Brain (organoid and tissue), 16 donors: ENCODE measurements at places on chromosomes 13 and 19.

GRCh38 chr19:17926044-17926443 lies 6.8 kb upstream of the CCDC124 start:
- DNase-seq, result no peak

- peak; percentile 91 for DNase-seq
Measured at GRCh38 chr19:56740501-56740900, 68.9 kb upstream of the ZNF835 start.

DNA sequence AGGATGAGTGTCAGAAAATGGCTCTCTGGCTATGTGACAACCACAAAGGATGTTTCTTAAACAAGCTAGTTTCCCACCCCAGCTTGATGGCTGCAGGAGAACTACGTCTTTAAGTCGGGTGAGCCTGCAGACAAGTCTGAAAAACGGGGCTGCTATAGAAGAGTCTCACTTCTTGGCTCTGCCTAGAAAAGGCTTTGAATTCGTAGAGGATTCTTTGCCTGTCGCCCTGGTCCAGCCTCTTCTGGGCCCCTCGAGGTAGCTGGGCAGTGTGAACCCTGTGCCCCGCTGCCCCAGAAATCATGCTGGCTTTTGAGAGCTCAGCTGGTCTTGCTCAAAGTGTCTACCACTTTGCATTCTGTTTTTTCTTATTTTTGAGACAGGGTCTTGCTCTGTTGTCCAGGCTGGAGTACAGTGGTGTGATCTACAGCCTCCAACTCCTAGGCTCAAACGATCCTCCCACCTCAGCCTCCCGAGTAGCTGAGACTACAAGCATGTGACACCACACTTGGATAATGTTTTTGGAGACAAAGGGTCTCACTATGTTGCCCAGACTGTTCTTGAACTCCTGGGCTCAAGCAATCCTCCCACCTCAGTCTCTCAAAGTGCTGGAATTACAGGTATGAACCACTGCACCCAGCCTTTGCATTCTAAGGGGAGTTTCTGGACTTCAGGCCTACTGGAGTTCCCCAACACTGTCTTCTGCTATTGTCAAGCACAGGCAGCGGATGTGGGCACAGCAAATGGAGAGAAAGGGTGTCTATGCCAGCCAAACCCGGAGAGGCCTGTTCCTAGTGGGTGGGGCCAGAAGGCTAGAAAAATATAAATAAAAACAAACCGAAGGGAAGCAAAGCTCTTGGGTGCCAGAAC lies 6.5 kb downstream of the CEBPA start:
- DNase-seq, result no peak

DNA sequence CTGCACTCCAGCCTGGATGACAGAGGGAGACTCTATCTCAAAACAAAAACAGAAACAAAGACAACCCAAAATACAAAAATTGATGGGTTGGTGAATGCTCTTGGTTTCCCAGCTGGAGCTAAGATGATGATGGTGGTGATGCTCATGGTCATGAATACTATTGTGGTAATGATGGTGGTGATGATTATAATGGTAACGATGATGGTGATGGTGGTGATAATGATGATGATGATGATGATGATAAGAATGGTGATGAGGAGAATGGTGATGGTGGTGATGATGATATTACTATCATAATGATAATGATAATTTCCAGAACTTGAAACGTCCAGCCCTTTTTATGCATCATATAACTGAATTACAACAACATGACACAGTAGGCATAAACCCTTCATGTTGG lies 40.1 kb downstream of the VAV1 start:
- no peak for DNase-seq

DNA sequence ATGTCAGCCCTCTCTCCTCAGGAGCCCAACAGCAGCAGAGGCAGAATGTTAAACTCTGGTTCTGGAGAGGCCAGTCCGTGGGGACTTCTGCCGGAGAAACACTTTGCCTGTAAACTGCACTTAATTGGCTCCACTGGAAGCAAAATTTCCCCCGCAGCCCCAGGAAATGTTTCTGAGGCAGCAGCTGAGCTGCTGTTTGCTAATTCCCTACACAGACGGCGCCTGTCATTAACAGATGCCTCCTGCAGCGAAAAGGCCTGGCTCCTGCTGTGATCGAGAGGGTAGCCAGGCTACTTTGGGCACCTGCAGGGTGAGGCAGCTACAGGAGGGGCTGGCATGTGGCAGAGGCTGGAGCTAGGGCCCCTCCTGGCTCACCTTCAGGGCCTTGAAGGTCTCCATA lies 5.2 kb upstream of the TM6SF2 start:
- DNase-seq, result peak; percentile 59

DNA sequence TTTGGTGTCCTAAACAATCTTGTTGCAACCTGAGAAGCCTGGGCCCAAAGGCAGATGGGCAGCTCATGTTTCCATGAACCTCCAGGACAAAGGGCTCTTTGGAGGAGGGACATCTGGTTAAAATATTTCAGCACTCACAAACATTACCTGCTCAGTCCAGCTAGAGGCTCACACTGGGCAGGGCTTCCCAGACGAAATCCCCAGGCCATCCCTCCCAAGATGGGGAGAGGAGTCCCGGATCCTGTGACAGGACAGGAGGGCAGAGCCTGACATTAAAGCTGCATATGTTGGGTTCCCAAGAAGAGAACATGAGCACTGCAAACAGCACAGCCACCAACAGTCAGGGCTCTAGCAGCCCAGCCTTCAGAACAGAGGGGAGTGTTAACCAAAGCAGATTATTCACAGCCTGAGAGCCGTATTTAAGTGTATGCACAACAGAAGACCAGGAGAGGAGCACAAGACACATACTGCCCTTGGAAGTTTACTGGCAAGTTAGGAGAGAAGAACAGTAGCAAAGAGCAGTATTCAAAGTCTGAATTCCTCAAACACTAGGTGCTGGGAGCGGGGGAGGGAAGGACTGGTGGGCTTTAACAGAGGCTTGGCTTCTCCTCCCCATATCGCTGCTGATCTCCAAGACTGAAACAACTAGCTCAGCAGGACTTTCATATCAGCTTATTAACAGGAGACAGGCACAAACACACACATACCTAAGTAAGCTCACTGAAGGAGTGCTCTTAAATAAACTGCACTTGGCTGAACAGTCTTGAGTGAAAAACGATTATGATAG lies 12.3 kb downstream of the ATP7B start:
- DNase-seq, result no peak
